ENCODE measurements at places on chromosomes 16 and 17.

GRCh38 chr17:11768981-11769380 is 170.7 kb downstream of the DNAH9 start:
- DNase-seq: no peak

GRCh38 chr17:41256291-41256685 is 1.1 kb downstream of the KRTAP9-9 start:
- DNase-seq: no peak

DNA sequence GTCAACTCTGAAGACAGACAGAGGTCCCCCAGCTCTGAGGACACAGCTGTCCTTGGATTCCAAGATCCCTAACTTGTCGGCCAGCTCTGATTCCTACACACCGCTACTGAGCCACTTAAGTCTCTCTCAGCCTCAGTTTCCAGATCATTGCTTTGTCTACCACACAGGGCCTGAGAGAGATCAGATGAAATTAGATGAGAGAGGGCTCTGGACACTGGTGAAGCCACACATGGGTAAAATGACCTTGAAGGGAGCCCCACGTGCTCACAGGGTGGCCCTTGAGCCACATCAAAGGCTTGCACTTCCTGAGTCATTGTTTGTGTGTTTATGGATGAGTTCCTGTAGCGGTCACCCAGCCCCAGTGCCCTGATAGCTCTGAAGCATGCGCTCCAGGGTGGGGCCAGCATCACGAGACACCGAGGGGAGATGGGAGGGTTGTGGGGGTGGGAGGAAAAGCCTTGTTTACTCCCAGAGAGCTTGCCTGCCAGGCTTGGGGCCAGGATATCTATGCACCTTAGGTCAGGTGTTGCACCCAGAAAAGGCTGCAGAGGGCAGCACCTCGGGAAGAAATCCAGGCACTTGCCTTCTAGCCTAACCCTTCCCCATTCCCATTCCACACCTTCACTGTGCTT is 32.7 kb upstream of the SLC6A2 start:
- DNase-seq: no peak

DNA sequence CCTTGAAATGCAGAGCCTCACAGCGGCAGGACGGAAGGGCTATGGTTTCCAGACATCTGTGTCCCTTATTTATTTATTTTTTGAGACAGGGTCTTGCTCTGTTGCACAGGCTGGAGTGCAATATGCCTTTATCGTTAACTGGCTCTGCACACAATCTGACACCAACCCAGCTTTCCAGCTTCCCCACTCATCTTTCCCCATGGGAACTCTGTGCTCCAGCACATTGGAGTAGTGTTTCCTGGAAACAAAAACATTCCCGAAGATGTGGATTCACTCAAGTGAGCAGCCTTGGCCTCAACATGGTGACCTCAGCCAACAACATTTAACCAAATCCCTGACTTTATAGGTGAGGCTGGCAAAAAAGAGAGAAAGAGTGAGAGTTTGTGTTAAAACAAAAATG is 307.1 kb downstream of the TMEM114 start:
- DNase-seq: no peak

- peak; percentile 17 for DNase-seq
These were observed 25.2 kb upstream of the SMPD3 start for GRCh38 chr16:68473358-68474070.

DNA sequence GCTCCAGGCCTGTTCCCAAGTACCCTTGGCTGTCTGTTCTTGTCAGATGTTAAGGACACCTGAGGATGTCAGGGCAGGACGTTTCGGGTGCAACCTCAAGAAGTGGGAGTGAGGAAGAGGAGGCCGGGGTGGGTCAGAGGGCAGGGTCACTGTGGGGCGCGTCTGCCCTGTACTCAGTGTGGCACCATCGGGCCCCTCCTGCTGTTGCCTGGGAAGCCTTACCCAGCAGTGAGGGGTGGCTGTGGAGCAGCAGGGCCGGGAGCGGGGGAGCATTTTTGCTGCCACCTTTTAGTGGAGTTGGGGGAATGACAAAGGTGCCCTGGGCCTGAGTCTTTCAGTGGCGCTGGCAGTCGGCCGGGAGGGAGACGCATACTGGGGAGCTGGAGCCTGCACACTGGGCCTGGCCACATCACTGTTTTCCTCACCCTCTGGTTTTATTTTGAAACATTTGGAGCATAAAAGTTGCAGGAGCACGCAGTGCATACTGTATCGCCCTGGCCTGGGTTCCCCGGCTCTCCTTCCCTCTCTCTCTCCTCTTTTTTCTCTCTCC is 11.1 kb upstream of the FLYWCH1 start:
- no peak for DNase-seq

- no peak for DNase-seq
These were observed 10.7 kb downstream of the CRHR1 start for GRCh38 chr17:45794840-45795239.

GRCh38 chr17:42507671-42508070 is 28.4 kb upstream of the NAGLU start:
- no peak for DNase-seq

DNA sequence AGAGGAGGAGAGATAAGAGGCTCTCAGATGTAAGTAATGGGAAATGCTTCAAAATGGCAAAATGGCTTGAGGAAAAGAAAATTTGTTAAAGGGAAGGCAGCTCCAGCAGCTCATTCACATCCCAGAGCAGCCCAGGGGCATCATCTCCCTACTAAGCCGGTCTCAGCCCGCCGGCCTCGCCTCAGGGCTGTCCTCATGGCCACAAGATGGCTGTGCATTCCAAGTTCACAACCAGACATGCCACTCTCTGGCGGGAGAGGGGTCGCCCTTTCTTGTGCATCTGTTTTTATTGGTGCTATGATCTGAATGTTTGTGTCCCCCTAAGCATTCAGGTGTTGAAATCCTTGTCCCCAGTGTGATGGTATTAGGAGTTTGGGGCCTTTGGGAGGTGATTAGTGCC is 13.5 kb upstream of the SLC47A2 start:
- DNase-seq: no peak

- no peak for DNase-seq
These were observed 38.4 kb upstream of the XYLT1 start for GRCh38 chr16:17509194-17509593.

Data from CD4-positive, alpha-beta T cell treated with Interleukin-1 beta for 1 hour (primary cell).